NCI-H446 treated with DMSO at 0.1 percent for 48 hours (cell line): ENCODE measurements at places on chromosomes 1 and 21.

- no peak for DNase-seq
These were observed 33.4 kb downstream of the CYP2J2 start for GRCh38 chr1:59892841-59893811.

DNA sequence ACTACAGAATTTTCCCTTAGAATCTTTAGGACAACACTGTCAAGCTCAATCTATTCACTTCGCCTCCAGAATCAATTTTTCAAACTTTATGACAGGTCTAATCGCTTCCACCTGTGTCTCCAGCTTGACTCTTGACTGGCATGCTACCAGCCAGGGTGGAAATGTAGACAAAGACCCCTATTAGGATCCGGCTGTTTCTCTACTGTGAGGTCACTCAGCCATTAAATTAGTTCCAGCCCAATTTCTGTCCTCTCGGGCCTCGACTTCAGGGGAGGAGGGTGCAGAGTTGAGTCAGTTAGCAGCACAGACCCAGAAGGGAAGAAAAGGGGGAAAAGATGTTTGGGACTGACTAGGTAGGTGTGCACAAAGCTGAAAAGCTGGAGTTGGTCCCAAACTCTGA, 78.5 kb downstream of the HLCS start:
- peak; percentile 58 for DNase-seq

DNA sequence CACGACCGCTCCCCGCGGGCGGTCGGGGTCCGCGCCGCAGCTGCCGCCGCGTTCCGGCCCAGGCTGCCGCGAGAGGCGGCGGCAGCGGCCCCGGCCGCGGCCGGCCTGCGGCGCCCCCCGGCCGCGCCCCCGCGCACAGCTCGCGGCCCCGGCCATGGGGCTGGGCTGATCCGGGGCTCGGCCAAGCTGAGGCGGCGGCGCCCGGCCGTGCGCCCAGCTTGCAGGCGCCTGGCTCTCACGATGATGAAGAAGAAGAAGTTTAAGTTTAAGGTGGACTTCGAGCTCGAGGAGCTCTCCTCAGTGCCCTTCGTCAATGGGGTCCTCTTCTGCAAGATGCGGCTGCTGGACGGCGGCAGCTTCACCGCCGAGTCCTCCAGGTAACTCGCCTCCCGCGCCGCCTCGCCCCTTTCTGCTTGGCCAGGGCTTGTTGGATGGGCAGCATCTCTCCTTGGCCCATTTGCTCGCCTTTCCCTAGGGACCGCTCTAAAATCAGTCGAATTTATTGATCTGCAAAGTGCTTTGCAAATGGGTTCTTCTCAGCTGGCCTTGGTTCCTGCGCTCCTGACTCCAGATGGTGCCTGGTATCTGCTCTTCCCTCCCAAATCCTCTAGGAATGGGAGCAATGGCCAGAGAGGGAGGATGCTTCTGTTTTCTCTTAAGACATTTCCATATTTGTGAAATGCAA, 431 bp downstream of the EEIG2 start:
- peak; percentile 65 for DNase-seq

DNA sequence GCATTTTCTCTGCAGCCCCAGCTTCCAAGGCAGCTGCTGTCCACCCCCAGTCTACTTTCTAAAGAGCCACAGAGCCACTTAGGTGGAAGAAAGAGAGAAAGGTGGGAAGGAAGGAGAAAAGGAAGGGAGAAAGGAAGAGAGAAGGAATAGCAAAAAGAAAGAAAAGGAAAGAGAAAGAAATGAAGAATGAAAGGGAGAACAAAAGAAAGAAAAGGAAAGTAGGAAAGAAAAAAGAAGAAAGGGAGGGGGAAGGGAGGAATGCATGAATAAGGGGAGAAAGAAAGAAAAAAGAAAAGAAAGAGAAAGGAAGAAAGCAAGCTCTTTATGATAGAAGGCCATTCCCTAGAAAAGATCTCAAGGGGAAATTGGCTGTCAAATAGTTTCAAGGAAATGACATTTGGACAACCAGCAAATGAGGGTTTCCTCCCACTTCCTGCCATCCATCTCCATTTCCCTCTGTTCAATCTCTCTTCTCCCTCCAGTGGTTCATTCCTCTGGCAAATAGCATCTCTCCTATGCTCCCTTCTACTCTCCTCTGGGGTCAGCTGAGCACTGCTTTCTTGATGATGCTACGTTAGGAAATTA, 3.4 kb upstream of the CSF1 start:
- no peak for DNase-seq

- DNase-seq, result no peak
These were observed 593.1 kb upstream of the PLXNA2 start for GRCh38 chr1:208837242-208837641.

DNA sequence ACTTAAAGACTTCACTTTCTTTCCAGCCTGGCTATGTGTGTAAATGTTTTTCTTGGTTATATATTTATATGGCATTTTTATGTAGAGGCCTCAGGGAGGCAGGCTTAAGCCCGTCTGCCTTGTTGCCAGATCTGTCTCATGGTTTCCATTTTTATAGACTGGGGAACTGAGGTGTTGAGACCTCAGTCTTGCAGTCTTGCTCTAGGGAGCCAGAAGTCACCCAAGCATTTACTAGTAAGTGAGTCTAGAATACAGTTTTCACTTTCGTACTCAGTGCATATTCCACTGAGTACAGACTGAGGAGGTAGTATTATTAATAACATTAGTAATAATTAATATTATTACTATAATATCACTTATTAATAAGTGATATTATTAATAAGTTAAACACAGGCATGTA, 161.4 kb downstream of the UCK2 start:
- no peak for DNase-seq

- DNase-seq, result no peak
These were observed 42.9 kb downstream of the UMODL1 start for GRCh38 chr21:42113926-42114409.

- DNase-seq, result no peak
These were observed 632 bp upstream of the FALEC start for GRCh38 chr1:150514913-150515327.

GRCh38 chr1:161198897-161199431, at the start of gene ADAMTS4:
Gene ADAMTS4 (minus strand): TSS chr1:161199054. CDS start chr1:161198627, 427 bp downstream.
- DNase-seq, result peak; percentile 97

- no peak for DNase-seq
These were observed 36.6 kb downstream of the RGL1 start for GRCh38 chr1:183841550-183841949.

DNA sequence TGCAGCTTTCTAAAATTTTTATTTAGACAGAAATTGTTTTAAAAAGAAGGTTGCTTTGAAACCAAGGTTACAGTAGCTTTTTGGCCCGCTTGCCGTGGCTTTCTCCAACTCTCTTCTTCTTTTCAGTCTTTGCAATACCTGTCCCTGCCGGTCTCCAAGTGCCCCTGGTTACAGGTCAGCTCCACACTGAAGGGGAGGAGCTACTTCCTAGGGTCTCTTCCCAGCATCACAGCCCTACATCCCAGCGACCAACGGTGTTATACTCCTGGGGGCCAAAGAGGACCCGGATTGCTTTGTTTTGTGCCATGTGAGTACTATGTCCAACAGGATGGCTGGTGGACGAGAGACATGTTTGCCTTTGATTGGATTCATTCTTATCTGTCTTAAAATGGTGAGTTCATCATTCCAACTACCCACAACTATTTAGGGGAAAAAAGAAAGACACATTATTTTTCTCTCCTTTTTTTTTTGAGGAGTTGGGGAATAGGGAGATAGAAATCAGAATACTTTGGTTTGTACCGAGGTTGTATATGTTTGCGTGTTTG, at the start of gene FNDC7:
Gene FNDC7, plus strand, starts transcription at position 303 of the 545 bp plus-strand sequence. Its CDS starts 26 bp downstream, at position 329.
- no peak for DNase-seq

DNA sequence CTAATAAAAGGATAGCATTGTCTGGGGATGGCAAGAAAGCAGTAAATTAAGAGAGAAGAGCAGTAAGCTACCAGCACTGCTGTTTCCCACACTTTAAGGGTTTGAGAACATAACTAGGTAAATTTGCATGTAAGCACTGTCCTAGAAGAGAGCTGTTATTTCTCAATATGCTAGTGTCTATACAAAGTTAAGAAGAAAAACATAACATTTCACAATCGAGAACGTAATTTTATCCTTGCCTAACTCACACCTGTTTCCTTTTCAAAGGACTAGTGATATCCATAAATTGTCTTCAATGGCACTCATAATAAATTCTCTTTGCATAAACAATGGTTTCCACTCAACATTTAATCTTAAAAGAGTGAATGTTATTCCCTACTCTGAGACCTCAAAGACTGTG, 576.0 kb downstream of the PTBP2 start:
- no peak for DNase-seq

GRCh38 chr1:151156515-151156819, at the start of gene TNFAIP8L2:
Gene TNFAIP8L2 (plus strand): TSS chr1:151156649. CDS start chr1:151158698, 2,049 bp downstream.
- no peak for DNase-seq

GRCh38 chr1:87204441-87204840, 124.2 kb upstream of the LMO4 start:
- no peak for DNase-seq
